HFFc6 (cell line): ENCODE measurements at places on chromosomes 3 and 15.

DNA sequence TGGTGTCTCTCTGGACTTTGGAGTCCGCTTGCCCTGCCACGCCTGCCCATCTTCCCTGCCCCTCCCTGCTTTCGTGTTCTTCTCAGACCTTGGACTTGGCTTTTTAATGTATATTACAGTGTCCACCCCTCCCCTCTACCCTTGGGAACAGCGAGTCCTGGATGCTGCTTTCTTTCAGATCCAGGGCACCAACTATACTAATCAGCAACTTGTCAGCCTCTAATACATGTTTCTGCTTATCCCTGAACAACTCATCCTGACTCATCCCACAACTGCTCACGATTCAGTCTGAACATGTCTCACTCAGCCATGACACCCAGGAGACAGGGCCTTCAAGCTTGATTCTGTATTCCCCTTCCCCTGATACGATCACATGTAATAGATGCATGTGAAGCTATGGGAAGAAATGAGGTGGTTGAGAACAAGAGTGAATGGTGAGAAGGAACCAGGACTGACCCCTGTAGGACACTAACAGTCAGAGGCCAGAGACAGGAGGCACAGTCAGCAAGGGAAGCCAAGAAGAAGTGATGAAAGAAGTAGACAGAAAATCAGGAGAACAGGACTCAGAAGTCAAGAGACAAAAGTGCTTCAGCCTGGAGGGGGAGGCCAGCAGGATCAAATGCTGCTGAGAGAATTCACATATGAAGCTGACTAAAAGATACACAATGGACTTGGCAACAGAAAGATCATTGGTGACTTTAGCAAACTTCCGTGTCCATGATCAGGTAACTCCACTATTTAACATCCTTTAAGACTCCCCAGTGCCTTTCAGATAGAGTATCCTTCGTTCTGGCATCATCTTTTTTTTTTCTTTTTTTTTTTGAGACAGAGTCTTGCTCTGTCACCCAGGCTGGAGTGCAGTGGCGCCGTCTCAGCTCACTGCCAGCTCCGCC is 35.4 kb downstream of the BCL2L10 start:
- H3K36me3 ChIP-seq, result no peaks in the 10 kb centered on the region
- H3K4me3 ChIP-seq, result peak overlapping the region; percentile 49
- no peaks in the 10 kb centered on the region; the same call in 1 of the 2 replicates for H3K27me3 ChIP-seq
- peaks cover 35% of the 10 kb centered on the region for H3K4me1 ChIP-seq

DNA sequence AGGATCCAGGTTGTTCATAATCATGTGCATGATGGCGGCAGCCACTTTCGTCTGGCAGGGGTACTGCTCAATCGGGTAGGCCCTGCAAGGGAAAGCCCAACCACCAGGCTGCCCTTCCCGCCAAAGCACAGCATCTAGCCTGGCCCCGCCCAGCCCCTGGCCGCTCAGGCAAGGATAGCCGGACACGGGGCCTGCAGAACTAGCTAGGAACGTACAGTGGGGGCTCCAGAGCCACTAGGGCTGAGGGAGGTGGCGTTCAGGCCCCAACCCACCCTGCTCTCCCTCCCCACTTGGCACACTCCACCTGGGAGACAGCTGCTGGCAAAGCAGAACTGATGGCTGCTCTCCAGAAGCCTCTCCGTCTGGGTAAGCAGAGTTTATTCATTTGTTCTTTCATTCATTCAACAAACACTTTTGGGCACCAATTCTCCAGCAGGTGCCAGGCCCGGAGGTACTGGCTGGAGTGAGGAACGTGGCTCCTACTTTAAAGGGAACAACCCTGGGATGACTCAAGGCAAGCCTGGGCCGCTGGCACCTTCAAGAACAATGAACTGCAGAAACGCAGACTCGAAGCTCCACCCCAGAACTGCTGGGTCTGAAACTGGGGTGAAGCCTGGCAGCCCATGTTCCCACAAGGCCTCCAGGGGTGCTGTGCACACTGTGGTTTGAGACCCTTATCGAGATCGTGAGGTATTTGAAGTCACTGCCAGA is 7.8 kb downstream of the UROC1 start:
- no peak overlapping the region for H3K4me3 ChIP-seq
- H3K36me3 ChIP-seq, result no peaks in the 10 kb centered on the region
- no peak for DNase-seq
- peaks cover 8% of the 10 kb centered on the region; the same call in 1 of the 2 replicates for H3K4me1 ChIP-seq

- DNase-seq, result no peak
- peaks cover 31% of the 10 kb centered on the region for H3K4me1 ChIP-seq
- no peak overlapping the region for H3K4me3 ChIP-seq
- H3K36me3 ChIP-seq, result 0 out of 2 replicates have a peak, but pooled peaks cover 6% of the 10 kb centered on the region
Observed at GRCh38 chr15:68993276-68993675, 21.2 kb upstream of the NOX5 start.

DNA sequence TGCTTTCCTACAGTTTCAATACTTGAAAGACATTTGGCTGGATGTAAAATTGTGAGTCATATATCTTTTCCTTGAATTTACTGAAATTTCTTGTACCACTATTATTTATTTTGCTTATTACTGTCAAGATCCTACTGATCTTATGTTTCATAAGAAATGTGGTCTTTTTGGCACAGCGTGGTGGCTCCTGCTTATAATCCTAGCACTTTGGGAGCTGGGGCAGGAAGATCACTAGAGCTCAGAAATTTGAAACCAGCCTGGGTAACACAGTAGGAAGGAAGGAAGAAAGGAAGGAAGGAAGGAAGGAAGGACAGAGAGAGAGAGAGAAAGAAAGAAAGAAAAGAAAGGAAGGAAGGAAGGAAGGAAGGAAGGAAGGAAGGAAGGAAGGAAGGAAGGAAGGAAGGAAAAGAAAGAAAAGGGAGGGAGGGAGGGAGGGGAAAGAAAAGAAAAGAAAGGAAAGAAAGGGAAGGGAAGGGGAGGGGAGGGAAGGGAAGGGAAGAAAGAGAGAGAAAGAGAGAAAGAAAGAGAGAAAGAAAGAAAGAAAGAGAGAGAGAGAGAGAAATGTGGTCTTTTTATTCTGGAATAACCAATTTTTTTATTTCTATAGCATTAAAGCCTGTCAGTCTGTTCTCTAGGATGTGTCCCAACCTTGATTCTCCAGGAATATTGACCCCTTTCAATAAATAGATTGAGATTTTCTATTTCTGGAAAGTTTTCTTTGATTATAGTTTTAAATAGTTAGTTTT is 572.0 kb upstream of the TGFBR2 start:
- H3K4me3 ChIP-seq, result no peak overlapping the region
- H3K27ac ChIP-seq, result no peak overlapping the region
- H3K4me1 ChIP-seq, result no peaks in the 10 kb centered on the region
- peaks cover 3% of the 10 kb centered on the region; the same call in 1 of the 2 replicates for H3K27me3 ChIP-seq

- DNase-seq, result no peak
- H3K4me3 ChIP-seq, result no peak overlapping the region
Observed at GRCh38 chr3:53713626-53714025, 132.6 kb downstream of the CHDH start.

DNA sequence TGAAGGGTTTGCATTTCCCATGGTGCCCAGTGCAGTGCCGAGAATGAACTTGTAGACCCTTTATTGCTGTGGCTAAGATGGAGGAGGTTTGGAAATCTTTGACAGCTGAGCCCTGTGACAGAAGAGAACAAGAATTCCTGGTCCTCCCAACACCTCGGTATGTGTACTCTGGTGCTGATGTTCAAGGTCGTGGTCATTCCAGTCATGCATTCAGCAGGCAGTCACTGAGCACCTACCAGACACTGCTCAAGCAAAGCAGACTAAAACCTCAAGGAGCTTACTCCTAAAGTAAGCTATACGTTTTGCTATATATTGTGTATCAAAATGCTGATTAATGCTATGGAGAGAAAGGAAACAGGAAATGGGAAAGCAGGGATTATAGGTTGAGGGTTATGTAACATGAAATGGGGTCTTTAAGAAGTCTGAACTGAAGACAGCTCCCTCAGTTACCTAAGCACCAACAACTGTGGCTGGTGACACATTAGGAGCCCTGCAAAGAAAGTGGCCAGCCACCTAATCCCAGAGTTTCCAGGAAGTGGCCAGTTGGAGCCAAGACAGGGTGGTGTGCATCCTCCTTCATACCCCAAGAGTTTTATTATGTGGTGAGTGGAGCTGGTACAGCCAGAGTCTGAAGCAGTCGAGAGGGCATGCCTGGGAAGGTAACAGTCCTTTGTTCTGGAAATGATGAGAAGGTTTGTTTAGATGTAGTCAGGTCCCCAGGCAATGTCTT is 65.0 kb downstream of the CCNL1 start:
- H3K4me1 ChIP-seq, result peaks cover 47% of the 10 kb centered on the region
- DNase-seq, result peak; percentile 21
- peak overlapping the region; percentile 34; the same call in 1 of the 2 replicates for H3K27ac ChIP-seq
- H3K36me3 ChIP-seq, result no peaks in the 10 kb centered on the region

- H3K4me1 ChIP-seq, result no peaks in the 10 kb centered on the region
- no peak for DNase-seq
- peak overlapping the region; percentile 50; the same call in 1 of the 2 replicates for H3K4me3 ChIP-seq
- H3K36me3 ChIP-seq, result no peaks in the 10 kb centered on the region; the same call in 1 of the 2 replicates
Observed at GRCh38 chr3:154122912-154123559, 1.8 kb downstream of the ARHGEF26 start.
